ENCODE measurements at places on chromosomes 5 and 9.

- DNase-seq, result no peak
These were observed 364.4 kb upstream of the KIF2A start for GRCh38 chr5:61941637-61942036.

GRCh38 chr5:141478321-141478945, 2.7 kb downstream of the PCDHGC3 start:
- DNase-seq, result no peak

- DNase-seq, result no peak
These were observed 631.7 kb upstream of the CDH6 start for GRCh38 chr5:30561771-30562170.

- no peak for DNase-seq
These were observed 76.5 kb downstream of the COL5A1 start for GRCh38 chr9:134717924-134718645.

DNA sequence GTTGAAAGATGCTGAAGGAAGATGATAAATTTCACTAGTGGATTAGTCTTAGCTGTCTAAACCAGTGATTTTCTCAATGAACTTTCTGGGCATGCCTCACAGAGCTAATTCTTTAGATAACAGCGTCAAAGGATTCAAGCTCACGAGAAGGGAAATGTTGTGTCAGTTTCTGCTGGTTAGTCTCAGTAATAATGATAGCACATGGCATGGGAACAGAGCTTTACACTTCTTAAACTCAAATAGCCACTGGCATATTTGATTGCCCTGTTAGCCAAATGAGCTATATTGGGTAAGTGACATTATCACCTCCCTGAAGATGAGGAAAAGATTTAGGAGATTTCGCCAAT, 139.3 kb upstream of the NR3C1 start:
- no peak for DNase-seq

DNA sequence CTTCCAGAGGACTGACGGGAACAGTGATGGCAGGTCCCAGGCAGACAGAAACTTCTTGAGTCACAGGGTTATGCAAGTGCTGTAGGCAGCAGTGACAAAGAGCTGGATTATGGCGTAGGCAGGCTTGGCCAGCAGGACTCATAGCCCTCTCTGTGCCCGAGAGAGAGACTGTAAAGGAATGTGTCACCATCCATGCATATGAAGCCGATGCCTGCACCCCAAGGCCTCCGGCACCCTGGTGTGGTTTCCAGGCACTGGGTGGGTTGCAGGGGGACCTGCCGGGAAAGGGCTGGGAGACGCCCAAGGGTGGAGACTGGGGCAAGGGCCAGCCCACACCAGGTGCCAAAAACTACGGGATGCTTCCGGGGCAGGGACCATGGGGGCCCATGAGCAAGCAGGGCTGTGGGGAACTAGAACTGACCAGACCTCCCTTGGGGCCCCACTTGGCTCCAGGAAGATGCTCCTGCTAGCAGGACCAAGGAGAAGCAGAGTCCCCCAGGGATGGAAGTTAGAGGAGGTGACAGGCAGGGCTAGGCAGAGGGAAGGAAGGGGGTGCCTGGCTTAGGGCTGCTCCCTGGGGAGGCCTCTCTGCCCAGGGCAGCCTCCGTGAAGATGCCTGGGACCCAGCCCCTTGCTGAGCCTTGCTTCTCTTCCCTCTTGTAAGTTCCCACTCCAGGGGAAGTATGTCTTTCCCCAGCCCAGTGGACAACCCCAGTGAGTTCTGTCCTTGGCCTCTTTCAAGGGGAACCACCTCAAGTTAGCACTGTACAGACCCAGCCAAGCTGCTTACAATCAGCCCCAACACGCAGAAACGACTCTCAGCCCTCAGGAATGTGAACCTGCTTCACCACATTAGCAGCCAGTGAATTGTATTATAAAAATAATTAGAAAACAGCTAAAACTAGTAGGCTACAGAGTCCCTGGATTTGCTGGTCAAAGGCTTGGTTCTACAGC, 10.5 kb upstream of the IPPK start:
- DNase-seq, result no peak

DNA sequence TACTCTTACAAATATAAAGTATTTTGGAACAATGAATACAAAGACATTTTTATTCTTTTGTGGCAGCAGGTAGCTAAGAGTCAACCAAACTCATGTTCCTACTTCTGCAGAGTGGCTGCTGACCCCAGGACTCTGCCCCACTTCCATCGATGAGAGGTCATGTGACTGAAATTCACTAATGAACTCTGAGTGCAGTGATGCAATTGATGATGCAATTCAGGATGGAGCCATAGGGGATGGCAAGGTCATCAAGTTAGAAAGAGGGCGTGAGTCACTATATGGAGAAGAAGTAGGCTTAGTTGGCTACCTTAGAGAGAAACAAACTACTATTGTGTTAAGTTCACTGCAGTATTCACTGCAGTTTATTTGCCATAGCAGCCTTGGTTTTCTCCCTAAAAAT, 340.4 kb downstream of the CTNND2 start:
- no peak for DNase-seq

- no peak for DNase-seq
These were observed at the start of gene IFNW1 for GRCh38 chr9:21141427-21141882. Gene IFNW1 (minus strand): TSS chr9:21141832. CDS start chr9:21141570, 262 bp downstream.

DNA sequence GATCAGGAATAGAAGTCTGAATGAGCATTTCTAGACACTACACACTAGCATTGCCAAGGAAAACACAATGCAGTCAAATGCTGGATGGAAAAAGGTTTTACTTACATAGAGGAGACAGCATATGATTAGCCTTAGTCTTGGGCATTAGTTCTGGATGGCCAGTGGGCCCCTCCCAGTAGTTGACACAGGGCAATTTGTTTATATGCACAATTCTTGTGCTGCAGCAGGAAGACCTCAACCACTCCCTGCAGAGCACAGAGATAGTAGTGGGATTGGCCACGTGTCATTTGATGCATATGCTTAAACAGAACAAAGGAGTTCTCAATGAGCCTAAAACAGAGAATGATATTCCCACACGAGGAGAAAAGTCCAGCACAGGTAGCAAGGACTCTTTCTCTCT, 1496.2 kb upstream of the CDH6 start:
- DNase-seq, result no peak
